Hematopoietic multipotent progenitor cell treated with erythropoietin and hydrocortisone succinate and interleukin-3 and kit ligand, for 6 days (in vitro differentiated cells): ENCODE measurements at places on chromosomes 7 and 10.

DNA sequence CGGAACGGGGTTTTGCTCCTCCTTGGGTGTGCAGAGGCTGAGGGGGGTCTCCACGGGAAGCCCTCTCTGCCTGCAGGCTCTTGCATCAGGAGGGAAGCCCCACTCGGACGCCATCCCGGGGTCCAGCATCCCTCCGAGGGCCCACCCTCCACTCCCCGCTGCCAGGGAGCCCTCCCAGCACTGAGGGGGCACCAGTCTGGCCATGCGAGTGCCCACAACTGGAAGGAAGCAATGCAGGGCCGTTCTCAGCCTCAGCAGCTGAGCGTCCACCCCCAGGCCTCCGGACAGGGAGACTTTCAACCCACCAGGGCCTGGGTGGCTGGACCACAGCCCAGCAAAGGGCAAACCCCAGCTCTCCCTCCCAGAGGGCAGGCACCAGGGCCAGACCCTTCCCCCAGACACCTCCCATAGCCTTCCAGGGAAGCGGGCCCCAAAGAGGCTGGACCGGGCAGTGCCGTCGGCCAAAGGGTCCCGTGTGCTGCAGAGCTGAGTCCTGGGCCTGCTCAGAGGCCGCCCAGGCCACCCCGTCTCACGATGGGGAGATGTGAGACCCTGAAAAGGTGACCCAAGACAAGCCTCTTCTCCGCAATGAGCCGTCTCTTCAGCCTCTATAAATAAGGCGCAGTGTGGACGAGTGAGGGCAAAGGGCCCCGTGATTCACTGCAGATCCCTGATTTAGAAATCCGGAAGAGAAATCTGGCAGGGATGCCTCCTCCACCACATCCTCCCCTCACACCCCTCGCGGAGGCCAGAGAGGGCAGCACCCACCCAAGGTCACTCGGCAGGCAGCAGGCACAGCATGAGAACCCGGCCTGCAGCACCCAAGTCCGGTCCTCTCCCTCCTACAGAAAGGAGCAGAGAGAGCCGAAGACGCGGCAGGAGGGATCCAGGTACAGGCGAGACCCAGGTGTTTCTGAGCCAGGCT lies 81.9 kb upstream of the DNAAF5 start:
- no peak for DNase-seq

GRCh38 chr10:18140149-18140956 lies at the start of gene CACNB2:
TSS of gene CACNB2 (plus strand) at chr10:18140424.
- DNase-seq = peak; percentile 23

GRCh38 chr10:78407009-78407711 lies 373.5 kb downstream of the RPS24 start:
- peak; percentile 55 for DNase-seq

DNA sequence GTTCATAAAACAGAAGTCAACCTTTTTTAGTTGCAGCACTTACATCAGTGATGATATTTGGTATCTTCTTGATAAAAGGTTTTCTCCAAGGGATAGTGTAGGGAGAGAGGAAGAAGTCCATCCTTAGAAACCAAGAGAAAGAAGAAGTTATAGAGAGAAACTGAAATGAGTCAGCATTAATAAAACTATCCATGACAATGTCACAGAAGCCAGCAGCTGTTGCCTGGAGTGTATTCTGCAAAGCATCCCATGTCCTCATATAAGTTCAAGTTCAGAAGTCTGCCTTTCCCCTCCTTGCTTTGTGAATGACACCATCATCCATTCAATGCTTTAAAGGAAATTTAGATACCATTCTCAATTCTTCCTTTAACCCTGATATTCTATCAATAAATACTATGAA lies 14.4 kb upstream of the COL1A2 start:
- DNase-seq = no peak
